Psoas muscle (tissue), 8 donors: ENCODE measurements at places on chromosomes 16 and 17. TPM values are rescaled to one million over a fixed set of nuclear protein-coding genes. Genes with fewer than 3 reads are reported as not detected.
A peak's percentile ranks its signal among the peaks of the same experiment; 100 is the strongest.

DNA sequence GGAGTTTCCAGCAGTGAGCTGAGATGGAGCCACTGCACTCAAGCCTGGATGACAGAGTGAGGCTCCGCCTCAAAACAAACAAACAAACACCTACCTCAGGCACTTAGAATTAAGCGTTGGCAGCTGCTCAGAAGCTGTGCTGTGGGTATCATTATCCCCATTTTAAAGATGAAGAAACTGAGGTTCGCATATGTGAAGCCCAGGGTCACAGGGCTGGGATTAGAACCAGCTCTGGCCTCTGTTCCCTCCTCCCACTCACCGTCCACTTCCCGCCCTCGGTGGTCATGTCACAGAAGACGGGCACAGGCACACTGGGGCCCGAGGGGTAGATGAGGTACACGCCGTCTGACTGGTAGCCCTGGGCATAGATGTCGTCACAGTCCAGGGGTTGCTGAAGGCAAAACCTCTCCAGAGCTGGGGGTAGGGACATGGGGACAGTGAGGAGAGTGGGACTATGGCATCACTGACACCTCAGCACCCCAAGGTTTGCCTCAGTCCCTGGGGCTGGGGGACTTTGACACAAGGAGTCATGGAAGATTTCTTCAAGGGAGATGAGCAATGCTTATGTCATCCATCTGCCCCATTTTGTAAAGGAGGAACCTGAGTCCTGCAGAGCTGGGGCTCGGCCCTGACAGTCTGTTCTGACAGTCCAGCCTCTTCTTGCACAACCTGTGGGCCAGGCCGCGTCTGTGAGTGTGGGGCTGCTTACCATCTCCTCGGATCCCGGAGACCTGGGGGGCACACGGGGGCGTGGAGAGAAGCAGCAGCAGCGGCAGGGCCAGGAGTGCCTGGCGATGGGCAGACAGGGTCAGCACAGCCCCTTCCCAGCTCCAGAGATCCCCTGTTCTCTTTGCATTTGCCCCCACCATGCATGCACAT lies 700 bp downstream of the MFAP4 start:
- H3K4me1 ChIP-seq = peaks cover 19% of the 10 kb centered on the region
- no peaks in the 10 kb centered on the region for H3K27me3 ChIP-seq
- no peaks in the 10 kb centered on the region for H3K36me3 ChIP-seq
- H3K27ac ChIP-seq = peak overlapping the region; percentile 60

DNA sequence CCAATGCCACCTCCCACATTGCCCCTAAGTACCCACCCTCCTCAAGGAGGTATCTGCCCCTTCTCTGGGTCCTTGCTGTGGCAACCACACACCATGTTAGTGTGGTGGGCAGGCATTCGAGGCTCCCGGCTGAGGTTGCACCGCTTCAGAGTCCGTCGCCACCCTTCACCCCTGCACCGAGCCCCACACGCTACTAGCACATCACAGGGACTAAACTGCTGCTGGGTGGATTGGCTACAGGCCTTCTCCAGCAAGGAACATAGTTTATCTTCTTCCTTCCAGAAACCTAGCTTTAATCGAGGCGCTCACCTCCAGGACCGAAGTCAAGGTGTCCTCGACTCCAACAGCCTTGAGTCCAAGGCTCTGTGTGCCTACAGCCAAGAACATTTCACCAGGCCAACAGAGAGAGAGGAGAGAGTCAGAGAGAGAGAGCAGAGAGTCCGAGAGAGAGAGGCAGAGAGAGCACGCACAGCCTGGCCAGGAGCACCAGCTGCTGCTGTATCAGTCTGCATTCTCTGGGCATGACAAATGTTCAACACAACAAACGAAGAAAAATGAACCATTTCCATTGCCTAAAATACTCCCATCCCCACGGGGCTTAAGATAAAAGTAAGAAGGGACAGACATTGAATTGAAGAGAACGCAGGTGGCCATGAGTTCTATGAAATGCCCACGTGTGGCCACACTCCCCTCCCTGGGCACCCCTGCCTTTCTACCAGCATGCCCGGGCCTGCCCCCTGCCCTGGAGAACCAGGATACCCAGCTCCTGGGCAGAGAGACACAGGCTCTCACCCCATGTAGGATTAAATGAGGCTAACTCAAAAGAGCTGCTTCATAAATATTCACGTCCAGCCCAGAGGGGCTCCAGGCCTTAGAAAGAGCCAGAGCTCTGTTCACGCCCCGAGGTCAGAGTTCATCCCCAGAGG lies 94.9 kb downstream of the RBFOX3 start:
- no peak for DNase-seq
- no peaks in the 10 kb centered on the region for H3K27me3 ChIP-seq
- no peak overlapping the region for H3K27ac ChIP-seq
- H3K4me3 ChIP-seq = no peak overlapping the region
- no peaks in the 10 kb centered on the region for H3K36me3 ChIP-seq
- H3K4me1 ChIP-seq = no peaks in the 10 kb centered on the region

GRCh38 chr16:70399951-70400350 lies 38.9 kb downstream of the ST3GAL2 start:
- no peak overlapping the region for H3K27ac ChIP-seq
- H3K36me3 ChIP-seq = no peaks in the 10 kb centered on the region
- no peaks in the 10 kb centered on the region for H3K27me3 ChIP-seq
- peaks cover 7% of the 10 kb centered on the region for H3K4me1 ChIP-seq
- no peak for DNase-seq

Gene HASPIN
- 0.79 TPM for total RNA-seq

Gene NPIPA1
- 35.9 TPM for total RNA-seq
